ENCODE measurements at places on chromosomes 1 and 21.

GRCh38 chr1:94095744-94096469 is 25.0 kb downstream of the ABCA4 start:
- no peaks in the 10 kb centered on the region for H3K27me3 ChIP-seq
- no peak for DNase-seq
- no peaks in the 10 kb centered on the region for H3K36me3 ChIP-seq
- peak overlapping the region; percentile 76 for H3K27ac ChIP-seq
- H3K4me1 ChIP-seq = peaks cover 73% of the 10 kb centered on the region

- peaks cover 21% of the 10 kb centered on the region for H3K27me3 ChIP-seq
- peak within 1 kb of the TSS; percentile 77 for H3K27ac ChIP-seq
- H3K4me1 ChIP-seq = peaks cover 45% of the 10 kb centered on the region
- H3K36me3 ChIP-seq = peaks cover 2% of the 10 kb centered on the region
Measured at GRCh38 chr1:206469933-206470691, at the start of gene IKBKE. Gene IKBKE (plus strand): TSS chr1:206470476. CDS start chr1:206473228, 2,752 bp downstream.

- H3K27ac ChIP-seq = no peak overlapping the region
- H3K27me3 ChIP-seq = no peaks in the 10 kb centered on the region
- no peak for DNase-seq
- H3K36me3 ChIP-seq = no peaks in the 10 kb centered on the region
- no peak overlapping the region for H3K4me3 ChIP-seq
Measured at GRCh38 chr1:223312273-223312672, 51.7 kb downstream of the SUSD4 start.

GRCh38 chr1:198440842-198441241 is 99.6 kb downstream of the ATP6V1G3 start:
- H3K4me3 ChIP-seq = no peak overlapping the region
- no peaks in the 10 kb centered on the region for H3K4me1 ChIP-seq
- no peaks in the 10 kb centered on the region for H3K27me3 ChIP-seq
- H3K27ac ChIP-seq = no peak overlapping the region

DNA sequence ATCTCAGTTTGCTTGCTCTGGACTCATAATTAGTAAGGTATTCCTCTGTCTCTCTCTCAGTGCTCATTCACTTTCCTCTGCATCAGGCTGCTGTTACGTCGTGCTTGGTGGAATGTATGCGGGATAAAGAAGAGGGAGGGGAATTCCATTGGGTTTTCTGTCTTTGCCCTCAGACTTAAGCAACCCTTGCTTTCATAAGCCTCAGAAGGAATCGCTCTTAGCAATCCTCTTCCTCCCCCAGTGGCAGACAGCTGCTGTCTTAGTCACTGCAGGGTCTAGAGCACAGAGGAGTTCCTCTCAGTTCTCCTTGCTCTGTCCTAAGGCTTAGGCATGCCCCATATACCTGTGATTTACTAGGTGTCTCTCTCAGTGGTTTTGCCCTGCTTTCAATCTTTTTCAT is 19.1 kb upstream of the NTMT2 start:
- DNase-seq = no peak
- peak overlapping the region; percentile 23 for H3K27ac ChIP-seq
- no peaks in the 10 kb centered on the region for H3K27me3 ChIP-seq
- H3K4me3 ChIP-seq = no peak overlapping the region

GRCh38 chr21:25646474-25646873 is 7.4 kb downstream of the JAM2 start:
- H3K36me3 ChIP-seq = no peaks in the 10 kb centered on the region
- no peak overlapping the region for H3K4me3 ChIP-seq
- no peaks in the 10 kb centered on the region for H3K4me1 ChIP-seq

- no peak overlapping the region for H3K27ac ChIP-seq
- no peak overlapping the region for H3K4me3 ChIP-seq
- H3K36me3 ChIP-seq = no peaks in the 10 kb centered on the region
- no peak for DNase-seq
- peaks cover 34% of the 10 kb centered on the region for H3K27me3 ChIP-seq
Measured at GRCh38 chr1:33576821-33577599, 104.6 kb downstream of the ZSCAN20 start.

DNA sequence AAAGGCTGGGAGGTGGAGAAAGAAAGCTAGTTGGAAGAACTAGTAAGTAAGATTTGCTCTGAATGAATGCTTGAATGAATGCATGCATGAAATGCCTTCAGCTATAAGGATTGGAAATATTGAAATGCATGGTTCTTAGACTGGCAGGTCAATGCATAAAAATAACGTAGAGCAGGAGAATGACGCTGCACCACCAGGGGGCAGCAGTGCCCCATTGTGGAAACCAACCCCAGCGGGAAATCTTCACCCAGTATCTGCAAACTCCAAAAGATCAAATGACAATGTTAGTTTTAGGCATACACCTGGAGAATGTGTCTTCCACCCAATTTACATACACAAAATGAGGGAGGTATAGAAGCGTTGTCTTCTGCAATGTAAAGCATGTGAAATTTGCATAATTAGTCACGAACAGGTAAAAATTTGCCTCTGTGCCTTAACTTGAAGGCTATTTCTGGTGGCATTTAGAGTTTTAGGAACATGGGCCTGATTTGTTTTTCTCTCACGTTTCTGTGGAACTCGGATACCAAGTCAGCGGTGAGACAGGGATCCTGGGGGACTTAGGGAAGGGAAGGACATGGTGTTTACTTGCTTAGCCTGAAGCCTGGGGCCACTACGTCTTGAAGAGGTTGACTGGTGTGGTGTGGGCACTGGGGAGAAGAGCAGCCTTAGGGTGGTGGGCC is 78.6 kb downstream of the HHAT start:
- peaks cover 4% of the 10 kb centered on the region for H3K4me1 ChIP-seq
- no peak overlapping the region for H3K27ac ChIP-seq
- H3K4me3 ChIP-seq = no peak overlapping the region
